ENCODE measurements at places on chromosomes 3 and 15. TPM values are rescaled to one million over a fixed set of nuclear protein-coding genes. Genes with fewer than 3 reads are reported as not detected.

DNA sequence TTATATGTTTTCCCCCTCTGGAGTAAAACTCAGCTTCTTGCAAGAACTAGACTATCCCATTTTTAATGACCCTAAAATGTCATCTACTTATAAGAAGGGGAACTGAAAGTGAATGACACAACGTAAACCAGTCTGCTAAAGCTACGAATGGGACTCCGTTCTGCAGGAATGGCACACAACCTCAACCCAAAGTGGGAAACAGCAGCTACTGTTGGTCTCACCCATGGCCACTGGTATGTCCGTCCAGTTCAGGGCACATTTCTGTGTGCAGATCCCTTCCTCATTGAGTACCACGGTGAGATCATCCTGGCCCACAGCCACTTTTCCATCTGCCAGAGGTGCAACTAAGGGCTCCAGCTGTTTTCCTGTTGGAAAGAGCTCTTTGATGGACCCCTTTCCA is 23.8 kb downstream of the VPS39 start:
- DNase-seq = no peak

GRCh38 chr3:114435386-114436115 is 141.7 kb downstream of the TIGIT start:
- peak; percentile 13 for DNase-seq

- no peak for DNase-seq
Observed at GRCh38 chr15:91549581-91549980, 303.9 kb upstream of the SLCO3A1 start.

PPCDC gene
- total RNA-seq = 5.1 TPM

Data from left ventricle myocardium superior (tissue), 1 donor.